Mucosa of descending colon (tissue), 3 donors: ENCODE measurements at places on chromosomes 12 and 14. TPM values are rescaled to one million over a fixed set of nuclear protein-coding genes. Genes with fewer than 3 reads are reported as not detected.

KRT6C gene
- 0.20 TPM for total RNA-seq

RTL1 gene
- total RNA-seq, result not detected

OR4K1 gene
- total RNA-seq, result not detected

GPR65 gene
- 1.6 TPM for total RNA-seq

HSP90AA1 gene
- total RNA-seq, result 231 TPM

CEP170B gene
- 66.8 TPM for total RNA-seq

SALL2 gene
- total RNA-seq, result 25.6 TPM

FAM186B gene
- total RNA-seq, result 0.35 TPM

PNN gene
- 42.5 TPM for total RNA-seq

ARHGEF25 gene
- 5.0 TPM for total RNA-seq

DNA sequence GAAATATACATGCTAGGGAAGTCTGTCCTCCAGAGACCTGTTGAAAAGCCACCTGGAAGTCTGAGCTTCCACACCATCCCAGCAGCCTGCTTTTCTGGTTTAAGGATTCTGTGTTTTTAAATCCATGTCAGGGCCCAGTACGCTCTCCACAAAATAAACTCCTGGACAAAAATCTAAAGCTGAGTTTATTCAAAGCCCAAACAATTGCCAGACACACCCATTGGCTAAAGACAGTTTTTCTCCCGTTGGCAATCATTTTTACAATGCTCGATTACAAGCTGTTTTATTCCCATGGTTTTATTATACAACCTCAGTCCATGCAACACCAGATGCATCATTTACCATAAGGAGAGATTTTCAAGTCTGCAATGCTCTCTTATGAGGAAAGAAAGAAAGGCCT lies 94.5 kb downstream of the MYRFL start:
- no peak for DNase-seq

- DNase-seq, result no peak
Measured at GRCh38 chr12:93116632-93117031, 187.5 kb upstream of the EEA1 start.

- no peak for DNase-seq
Measured at GRCh38 chr12:100789146-100789545, 5.4 kb upstream of the ANO4 start.

DNA sequence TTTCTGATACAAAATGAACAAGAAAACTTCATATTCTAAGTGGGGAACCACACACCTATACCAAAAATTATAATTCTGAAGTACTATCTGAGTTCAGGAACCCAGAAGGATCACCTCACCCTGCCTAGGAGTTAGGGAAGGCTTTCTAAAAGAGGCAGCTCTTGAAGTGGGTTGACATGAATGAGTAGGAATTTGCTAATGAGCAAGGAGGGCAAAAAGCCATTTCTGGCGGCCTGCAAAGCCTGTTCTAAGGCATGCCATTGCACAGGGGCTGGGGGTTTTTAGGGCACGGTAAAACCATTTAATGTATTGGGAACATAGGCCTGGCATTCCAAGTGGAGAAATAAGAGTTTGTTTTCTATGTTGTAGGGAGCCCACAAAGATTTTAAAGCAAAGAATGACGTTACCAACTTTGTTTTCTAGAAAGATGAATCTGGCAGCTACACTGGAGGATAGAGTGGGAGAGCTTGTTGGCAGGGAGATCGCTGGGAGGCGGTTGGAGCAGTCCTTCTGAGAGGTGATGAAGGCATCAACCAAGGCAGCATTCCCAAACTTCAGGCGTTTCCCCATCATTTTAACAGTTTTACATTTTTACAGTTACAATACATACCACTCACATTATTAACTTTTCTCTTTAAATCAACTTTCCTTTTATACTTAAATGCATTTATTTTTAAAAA lies 14.1 kb downstream of the IFT43 start:
- no peak for DNase-seq

DNA sequence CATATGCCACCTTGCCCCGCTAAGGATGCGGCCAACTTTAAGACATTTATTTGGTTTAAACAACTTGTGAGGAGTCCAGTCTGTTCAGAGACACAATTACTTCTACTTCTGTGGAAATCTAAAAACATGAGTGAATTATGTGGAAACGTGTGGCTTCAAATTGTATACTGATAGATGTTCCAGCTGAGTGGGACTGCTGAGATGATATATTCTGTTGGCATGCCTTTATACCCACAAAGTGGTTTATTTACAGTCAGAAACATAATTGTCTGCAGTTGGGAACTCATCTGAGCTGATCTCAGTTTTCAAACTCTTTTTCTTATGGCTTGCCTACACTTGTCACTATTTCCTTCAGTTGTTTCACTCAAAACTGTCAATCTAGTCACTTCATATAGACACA lies 67.8 kb downstream of the FLRT2 start:
- DNase-seq, result no peak

DNA sequence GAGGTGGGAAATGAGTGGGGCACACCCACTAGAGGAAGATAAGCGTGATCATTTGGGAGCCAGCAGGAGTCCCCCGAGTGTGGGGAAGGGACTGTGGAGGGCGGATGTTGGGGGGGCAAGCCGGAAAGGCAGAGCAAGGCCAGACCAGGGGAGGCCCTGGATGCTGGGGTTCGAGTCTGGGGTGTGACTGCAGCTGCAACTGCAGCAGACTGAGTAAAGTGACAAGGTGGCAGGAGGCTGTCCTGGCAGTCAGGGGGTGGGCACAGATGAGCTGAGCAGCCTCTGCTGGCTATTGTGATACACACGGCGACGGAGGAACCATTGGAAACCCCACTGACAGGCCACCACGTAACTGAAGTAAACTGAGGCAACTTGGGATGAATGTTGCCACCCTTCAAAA lies 110.2 kb downstream of the LGMN start:
- DNase-seq, result no peak

DNA sequence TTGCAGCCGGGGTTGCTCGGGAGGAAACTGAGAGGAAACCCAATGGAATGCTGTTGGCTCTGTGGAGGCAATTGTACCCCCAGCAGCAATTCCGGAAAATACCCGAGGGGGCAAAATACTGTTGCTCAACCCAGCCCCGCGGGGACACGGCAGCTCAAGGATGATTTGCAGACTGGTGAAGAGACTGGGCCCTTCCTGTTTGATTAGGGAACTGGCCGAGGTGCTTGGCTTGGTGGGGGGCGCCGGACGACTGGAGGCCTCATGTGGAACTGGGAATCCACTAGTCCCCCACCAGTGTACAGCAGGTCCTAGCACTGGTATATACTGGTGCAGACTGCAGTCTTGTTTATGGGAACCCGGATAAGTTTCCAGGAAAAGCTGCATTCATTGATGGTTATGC lies 10.3 kb upstream of the RNASE12 start:
- no peak for DNase-seq

DNA sequence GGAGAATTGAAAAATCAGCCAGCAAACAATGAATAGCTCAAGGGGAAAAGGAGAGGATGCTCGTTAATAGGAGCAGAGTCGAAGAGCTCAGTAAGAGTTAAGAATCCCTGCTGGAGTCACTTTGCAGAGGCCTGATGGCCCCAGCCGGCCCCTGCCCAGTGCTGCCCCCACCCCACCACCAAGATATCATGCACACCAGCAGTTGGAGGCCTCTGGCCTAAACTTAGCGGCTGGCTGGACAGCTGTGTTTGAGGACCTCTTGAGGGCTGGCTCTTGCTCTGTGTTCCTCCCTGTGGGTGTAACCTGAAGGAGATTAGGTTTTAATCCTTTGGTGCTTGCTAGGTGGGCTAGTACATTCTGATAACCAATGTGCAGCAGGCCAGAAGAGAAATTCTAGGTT lies 142.0 kb downstream of the PLXNC1 start:
- no peak for DNase-seq

DNA sequence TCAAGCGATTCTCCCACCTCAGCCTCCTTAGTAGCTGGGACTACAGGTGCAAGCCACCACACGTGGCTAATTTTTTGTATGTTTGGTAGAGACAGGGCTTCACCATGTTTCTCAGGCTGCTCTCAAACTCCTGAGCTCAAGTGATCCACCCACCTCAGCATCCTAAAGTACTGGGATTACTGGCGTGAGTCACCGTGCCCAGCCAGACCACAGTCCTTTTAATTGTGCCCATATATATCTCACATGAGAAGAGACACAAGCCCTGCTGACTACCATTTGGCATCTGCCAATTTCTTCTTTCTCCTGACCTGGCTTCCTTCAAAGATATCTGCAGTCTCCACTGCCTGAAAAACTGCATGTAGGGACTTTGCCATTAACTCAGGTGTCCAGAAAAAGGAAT lies 142.5 kb downstream of the DPY19L2 start:
- no peak for DNase-seq

DNA sequence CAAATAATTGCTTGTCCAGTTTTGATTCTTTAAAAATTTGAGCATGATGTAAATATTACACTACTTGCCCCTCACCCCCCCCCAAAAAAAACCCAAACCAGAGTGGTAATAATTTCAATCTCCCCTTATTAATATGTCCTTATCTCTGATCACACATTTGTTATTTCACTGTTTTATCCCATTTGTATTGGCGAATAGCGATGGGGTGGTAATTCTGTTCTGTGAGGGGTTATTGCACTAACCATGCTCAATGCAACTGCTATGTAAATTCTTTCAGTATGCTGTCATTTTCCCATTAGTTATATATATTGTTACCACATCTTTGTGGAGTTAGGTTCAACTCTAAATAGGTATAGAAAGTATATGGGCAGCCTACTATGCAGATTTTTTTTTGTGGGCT lies 1.1 kb downstream of the RIMKLB start:
- no peak for DNase-seq

- no peak for DNase-seq
Measured at GRCh38 chr14:30657606-30658163, 35.6 kb downstream of the SCFD1 start.

- no peak for DNase-seq
Measured at GRCh38 chr14:105336477-105337287, 22.1 kb downstream of the PACS2 start.

GRCh38 chr12:102567031-102567985 lies 86.9 kb upstream of the IGF1 start:
- no peak for DNase-seq

DNA sequence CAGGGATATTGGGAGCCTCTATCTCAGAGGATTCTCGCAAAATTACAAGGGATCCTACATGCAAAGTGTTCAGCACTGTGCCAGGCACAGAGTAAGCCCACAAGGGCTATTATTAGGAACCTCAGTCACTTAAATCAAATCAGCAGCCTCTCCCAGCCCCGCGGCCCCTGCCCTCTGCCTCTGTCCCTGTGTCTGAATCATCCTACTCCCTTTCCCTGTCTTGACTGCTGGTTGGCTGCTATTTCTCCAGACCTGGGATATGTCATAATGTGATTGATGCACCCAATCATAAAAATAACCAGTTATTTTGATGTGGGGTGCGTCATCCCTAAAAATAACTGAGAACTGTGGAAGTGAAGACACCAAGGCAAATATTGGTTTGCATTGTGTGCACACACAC lies 176.3 kb downstream of the KSR2 start:
- no peak for DNase-seq

- DNase-seq, result no peak
Measured at GRCh38 chr12:2251526-2252209, 198.9 kb downstream of the CACNA1C start.

DNA sequence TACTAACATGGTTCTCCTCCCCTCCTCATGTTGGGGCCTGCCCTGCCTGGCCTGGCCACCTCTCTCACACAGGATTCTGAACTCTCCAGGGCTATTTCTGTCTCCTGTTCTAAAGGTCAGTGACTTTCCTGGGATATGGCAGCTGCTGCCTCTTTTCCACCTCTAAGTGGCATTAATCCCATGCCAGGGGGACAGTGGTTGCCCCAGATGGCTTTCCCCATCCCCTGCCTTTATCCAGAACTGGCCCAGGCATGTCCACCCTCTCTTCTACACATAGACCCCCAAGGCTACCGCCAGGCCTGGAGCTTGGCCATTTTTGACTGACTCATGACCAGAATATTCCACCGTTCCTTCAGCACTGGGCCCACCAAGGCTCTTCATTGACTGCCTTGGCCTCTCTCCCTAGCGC lies 90.4 kb downstream of the IRF2BPL start:
- DNase-seq, result no peak

DNA sequence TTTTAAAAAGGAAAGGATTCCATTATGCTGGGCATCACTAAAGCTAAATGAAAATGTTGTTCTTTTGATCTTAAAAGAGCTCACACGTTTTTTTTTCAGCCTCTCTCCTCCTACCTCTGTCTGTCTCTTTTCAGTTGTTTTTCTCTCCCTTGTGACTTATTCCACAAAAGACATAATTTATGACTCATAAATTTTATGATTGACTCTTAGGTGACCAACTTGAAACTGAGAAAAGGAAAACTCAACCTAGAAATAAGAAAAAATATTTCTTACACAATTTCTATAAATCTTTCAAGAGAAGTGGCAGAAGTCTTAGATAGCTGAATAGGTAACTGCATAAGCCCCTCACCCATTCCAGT lies 227.7 kb upstream of the DDHD1 start:
- no peak for DNase-seq

GRCh38 chr14:55339770-55340169 lies 68.5 kb downstream of the FBXO34 start:
- DNase-seq, result no peak

- DNase-seq, result no peak
Measured at GRCh38 chr12:24954261-24954660, 5.4 kb upstream of the BCAT1 start.

GRCh38 chr12:87853448-87854003 lies 175.7 kb downstream of the C12orf50 start:
- no peak for DNase-seq

DNA sequence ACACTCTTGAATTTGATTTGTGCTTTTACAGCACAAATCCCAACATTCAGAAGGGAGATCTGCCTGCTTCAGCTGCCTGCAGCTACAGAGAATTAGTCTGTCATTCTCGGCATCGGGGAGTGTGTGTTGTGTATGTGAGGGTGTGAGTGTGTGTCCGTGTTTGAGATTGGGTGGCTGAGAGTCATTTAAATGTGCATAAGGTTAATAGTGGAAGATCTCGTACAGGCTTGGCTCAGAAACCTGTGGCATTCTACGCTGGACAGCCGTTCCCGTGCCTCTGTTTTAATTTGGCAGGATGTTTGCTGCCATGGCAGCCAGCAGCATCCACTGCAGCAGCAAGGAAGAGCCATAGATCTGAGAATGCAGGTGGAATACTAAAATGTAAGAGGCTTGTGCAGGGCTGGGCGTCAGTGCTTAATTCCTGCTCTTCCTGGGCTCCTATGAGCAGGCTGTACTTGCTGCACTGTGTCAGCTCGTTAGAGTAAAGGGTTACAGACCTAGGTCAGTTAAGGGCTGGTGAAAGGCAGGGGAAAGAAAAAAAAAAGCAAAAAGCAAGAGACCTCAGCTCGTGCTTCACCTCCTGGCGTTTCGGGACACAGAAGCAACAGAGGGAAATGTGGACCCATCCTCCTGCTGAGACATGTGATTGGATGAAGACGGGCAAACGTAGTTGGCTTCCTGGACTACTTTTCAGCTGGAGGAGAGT lies 205.4 kb downstream of the NAV3 start:
- DNase-seq, result no peak

- no peak for DNase-seq
Measured at GRCh38 chr12:127767656-127768055, 499.3 kb upstream of the TMEM132C start.

DNA sequence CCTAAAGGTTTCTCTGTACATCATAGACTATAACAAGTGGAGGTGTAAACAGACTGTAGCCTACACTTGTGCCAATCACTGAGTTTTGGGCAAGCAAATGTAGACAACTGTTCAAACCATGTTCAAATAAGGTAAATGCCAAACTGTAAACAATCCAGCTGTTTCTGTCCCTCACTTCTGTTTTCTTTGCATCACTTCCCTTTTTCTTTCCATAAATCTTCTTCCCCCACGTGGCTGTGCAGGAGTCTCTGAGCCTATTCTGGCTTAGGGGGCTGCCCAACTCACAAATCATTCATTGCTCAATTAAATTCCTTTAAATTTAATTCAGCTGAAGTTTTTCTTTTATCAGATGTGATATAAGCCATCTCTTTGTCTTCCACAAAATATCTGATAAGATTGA lies 65.1 kb upstream of the CPM start:
- no peak for DNase-seq
